ENCODE measurements at places on chromosomes 12 and 14.

GRCh38 chr14:82419933-82420332, 886.3 kb upstream of the SEL1L start:
- DNase-seq: no peak

DNA sequence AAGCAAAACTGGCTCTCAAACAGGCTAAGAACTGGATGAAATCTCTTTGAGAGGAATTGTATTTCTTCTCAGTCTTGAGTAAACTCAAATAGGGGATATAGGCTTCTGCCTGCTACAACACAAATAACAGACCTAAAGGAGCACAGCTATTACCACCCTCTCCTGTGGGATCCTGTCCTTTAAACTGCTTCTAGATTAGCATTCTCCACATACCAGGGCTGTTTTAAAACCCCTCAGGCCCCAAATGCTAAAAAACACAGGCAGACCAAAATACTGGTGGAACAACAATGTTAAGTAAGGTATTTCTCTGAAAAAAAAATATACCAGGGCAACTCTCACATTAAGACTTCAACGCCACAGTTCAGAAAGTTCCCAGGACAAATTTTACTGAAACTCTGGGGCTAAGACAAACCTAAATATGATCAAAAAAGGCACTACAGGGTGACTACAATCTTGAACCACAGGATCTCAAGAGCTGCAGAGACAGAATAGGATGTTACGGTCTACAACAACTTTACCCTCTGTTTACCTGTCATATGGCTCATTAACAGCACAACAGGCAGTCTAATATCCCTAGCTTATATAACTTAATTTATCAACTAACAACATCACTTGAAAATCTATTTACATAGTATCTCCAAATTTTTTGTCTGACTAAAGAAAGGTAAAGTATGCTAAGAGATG, 7.2 kb downstream of the CPNE8 start:
- DNase-seq: no peak

DNA sequence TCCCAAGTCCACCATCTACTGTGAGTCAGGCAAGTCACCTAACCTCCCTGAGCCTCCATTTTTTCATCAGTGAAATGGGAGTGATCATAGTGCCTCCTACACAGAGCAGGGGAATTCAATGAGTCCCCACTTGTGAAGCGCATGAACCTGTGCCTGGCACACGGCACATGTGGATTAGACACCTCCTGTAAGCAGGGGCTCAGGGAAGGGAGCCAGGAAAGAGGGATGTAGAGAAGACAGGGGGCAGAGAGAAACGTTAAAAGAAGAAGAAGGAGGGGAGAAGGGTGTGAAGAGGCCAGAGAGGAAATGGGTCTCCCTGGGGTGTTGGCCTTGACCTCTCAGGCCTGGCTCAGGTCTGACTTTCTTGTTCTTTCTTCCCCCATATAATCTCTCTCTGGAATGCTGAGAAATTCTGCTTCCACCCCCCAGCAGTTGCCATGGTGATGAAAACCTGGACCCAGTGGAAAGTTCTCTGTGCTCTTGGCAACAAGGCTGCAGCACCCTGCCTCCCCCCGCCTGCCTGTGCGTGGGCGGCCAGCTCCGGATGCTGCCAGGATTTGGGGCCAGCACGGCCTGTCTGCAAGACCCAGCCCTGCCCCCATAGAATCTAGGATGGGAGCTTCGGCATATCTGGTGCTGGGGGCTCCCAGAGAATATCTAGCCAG, 94.5 kb downstream of the CALM1 start:
- DNase-seq: no peak

DNA sequence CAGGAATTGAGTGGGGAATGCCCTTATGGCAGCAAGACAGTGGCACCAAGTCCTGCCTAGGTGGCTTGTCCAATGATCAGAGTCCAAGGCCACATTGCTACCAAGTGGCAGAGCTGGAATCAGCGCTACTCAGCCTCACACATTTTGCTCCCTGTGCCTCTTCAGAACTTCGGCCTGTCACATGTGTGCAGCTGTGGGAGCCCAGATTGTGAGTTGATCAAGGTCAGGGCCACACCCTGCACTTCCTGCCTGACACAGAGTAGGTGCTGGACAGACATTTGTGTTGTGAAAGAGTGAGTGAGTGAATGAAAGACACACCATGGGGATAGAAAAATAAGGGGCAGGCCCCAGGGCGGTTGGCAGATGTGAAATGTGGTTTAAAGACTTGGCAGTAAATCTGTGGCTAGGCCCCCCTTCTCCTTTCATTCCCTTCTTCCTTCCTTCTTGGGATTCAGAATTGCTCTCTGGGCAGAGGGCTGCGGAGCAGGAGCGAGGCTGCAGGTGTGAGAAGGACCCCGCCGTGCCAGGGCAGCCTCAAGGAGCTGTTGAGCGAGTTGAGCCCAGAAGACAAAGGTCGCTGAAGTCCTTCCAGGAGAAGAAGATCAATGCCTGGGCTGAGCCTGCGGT, 83.5 kb downstream of the SLC25A47 start:
- no peak for DNase-seq

DNA sequence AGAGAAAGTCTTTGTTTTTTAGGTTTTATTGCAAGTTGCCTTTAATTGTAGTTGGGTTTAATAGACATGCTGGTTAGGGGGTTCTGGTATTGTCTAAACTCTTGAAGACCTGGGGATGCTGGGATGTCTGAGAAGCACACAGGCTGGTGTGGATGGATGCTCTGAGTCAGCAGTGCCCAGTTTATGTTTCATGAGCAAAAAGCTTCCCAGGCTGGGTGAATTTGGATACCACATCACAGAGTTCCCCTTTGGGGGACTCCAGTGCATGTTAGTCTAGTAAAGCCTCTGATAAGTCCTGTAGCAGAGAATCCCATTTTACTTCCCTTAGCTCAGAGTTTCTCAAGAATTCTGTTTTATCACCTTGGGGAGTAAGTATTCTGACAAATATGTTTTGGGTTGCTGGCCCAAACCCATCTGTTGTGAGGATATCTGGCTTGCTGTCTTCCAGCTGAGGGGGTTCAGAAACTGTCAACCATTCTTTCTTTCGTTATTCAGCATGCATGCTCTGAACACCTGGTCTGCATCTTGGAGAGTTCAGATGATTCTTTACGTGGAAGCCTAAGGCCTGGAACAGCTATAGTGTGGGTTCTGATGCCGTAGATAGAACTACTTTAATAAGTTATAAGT, 509.1 kb downstream of the VRK1 start:
- DNase-seq: no peak
